ENCODE measurements at places on chromosomes 12 and 14.

DNA sequence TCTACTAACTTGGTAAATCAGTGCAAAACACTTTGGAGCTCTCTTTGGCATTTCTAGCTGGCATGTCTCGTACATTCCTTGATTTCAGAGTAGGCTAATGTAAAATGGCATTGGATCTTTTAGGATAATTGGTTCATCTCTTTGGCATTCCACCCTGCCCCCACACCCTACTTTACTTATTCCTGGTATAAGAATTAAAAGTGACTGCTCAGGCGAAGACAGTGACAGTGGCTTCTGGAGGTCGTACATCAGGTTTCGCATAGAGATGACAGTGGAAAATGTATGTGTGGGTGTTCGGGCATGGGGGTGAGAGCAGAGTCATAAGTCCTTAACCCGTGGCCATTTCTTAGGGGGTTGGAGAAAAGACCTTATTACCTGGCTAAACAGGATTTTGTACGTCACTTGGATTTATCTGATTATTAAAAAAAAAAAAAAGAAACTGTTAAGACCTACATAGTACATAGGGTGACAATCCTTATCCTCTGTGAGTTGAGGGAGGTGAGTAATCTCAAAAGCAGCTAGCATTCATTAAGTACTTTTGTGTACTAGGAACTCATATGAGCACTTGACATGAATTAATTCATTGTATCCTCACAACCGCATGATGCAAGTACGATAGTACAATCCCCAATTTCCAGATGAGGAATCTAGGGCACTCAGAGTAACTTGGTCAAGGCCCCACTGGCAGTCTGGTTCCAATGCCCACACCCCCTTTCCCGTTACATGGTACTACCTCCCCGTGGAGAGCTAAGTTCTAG, 22.4 kb upstream of the KCNK13 start:
- DNase-seq, result no peak

DNA sequence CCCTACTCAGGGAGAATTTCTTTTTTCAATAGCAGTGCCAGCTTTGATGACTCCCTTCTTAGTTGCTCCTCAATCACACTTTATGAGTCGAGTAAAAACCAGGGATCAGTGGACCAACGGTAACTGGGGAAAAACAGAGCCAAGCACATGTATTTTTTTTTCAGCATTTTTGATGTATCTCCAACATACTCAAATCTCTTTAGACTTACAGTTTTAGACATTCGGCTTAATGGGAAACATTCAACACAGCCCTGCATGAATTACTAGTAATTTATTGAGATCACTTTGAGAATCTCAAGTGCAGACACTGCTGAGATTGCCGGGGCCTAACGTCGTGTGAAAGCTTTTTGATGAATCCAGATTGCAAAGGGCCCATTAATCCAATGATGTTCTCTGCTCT, 306.7 kb downstream of the NUAK1 start:
- DNase-seq, result no peak

DNA sequence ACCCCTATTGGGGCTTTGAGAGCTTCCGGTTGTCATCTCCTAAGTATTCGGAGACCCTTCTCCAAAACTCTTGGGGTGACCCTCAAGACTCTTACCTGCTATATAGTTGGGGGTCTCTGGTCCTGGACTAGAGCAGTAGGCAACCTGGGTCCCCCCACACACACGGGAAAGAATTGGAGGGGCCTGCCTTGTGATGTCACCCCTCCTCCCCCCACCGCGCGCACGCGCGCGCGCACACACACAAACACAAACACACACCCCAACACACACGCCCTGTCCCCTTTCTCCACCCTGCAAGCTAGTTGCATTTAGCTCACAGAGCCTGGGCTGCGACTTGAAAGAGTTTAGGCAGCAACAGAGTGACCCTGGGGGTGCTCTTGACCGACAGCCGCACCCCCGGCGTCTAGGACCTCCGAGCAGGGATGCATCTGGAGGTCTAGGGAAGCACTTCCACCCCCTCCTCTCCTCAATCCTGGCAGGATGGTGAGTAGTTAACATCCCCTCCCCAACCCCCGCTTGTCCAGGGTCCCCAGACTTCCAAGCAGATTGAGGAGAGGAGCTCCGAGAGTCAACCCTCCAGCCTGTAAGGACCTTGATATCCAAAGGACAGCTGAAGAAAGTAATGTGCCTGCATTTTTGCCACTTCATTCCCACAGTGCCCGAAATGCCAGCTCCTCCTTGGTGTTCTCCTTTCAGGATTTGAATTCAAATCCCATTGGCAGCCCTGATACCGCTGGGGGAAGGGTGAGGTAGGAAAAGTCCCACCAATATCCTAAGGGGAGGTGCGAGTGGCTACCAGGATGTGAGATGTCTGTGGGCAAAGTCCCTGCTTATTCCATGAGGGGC, 1.4 kb upstream of the DNAJC14 start:
- DNase-seq, result no peak

DNA sequence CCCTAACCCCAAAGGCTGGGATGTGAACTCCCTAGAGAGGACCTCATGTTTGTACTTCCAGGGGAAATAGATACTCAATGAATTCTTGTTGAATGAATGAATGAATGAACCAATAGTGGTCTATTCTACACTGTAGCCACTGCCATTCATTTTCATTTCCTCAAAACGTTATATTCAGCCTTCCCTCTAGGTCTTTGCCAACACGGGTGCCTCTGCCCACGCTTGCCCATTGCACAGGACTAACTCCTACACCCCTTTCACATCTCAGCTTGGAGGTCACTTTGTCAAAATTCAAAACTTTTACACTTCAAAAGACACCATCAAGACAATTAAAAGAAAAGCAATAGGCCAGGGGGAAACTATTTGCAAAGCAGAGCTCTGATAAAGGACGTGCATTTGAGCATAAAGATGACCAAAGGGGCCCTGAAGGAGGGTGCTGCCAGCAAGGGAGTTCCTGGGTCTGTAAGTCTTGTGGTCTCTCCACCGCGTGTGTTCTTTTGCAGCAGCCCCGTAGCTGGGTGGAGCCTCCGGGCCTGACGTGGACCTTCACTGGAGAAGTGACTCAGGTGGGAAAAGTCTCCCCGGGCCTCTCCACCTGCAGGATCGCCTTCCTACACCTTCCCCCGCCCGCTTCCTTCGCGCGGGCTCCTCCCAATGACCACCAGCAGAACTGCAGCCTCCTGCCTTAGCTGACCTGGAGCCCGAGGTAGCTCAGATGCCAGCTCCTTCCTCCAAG, 31.5 kb downstream of the TMEM63C start:
- DNase-seq, result no peak

DNA sequence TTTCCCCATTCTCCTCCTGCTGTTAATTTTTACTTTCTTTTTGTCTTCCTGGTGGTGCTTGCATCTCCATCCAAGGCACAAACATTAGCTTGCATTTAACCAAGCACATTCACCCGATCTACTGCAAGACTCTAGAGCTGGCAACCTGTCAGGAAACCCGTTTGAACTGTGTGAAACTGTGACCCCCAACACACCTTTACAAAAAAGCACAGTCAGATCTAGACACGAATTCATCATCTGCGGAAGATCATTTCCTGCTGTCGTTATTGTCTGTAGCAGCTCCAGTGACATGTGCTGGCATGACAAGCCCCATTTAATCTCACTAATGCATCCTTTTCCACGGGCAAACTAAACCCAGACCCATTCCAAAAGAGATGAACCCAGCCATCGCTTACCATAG, 340.5 kb downstream of the VRK1 start:
- no peak for DNase-seq

GRCh38 chr14:33369041-33369440, 430.4 kb downstream of the NPAS3 start:
- DNase-seq, result no peak

DNA sequence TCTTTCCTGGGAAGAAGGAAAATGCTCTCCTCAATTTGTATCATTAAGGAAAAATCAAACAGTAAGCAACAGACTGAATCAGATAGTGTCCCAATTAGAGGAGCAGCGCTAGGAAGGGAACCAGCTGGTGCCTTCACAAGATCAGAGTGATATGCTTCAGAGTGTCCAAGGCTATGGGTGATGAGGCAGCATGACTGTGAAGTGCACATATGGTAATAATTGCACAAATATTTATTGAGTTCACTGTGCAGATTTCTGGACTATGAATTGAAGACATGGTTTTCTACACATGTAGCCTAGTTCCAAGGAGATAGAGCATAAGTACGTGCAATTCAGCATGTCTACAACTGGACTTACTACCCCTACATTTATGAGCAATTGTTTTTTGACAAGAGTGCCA, 78.8 kb upstream of the EVL start:
- DNase-seq, result no peak

DNA sequence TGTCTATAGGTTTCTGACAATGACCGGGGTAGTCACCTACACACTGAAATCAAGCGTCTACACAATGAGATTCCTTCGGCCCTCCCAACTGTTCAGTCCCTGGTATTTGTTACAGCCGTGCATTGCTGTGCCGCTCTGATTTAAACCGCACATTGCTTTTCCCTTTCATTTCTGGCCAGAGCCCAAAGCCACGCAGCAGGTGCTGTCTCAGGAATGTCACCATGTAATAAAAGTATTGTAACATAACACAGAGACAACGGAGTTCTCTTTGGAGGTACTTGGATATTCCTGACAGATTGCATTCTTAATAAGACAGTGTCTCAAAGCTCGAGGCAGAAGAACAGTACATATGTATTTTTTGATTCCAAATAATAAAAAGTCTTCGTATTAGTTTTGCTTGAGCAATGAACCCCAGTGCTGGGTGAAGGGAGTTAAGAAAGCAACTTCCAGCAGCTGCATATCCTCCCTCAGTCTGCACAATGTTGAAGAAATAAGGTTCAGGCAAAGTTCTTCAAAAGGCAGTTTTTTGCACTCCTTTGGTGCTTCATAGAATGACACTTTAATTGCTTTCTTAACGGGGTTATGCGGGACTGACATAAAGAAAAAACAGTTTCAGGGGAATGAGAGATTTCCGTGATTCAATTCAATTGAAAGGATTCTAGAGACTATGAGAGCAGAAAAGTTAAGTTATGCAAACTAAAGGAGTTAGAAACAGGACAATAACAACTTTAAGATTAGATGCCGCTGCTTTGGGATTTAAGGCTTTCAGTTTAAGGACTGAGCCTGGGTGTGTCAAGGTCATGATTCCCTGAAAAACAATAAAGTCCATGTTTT, 288.7 kb upstream of the FLRT2 start:
- no peak for DNase-seq

GRCh38 chr12:26576266-26576665, 256.7 kb downstream of the ITPR2 start:
- no peak for DNase-seq

GRCh38 chr12:104485651-104486362, 29.1 kb downstream of the CHST11 start:
- DNase-seq, result peak; percentile 65

DNA sequence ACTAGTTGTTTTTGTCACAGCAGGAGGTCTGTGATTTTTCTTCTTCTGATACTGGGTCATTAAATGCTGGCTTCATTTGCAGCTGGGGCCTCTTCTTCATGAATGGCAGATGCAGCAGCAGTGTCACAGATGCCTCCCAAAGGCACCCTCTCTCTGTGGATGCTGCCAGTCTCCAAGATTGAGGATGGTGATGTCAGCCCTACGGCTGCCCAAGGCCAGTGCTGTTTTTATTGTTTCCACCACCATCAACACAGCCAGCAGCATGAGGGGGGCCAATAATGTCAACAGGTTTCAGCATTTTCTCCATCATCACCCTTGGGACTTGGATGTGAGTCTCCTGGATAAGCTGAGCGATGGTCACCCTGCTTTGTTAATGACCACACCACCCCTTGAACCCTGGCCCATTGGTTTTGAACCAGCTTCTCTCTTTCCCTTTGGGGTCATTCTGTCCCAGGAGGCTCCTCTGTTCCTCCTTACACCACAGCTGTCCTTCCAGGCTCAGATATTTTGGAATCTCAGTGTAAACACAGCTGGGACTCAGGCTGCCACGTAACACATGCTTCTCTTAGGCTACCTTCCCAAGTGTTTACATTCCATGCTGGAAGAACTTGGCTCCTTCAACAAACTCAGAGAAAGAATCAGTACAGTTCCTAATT, 151.7 kb upstream of the DDHD1 start:
- DNase-seq, result no peak

GRCh38 chr14:79274641-79275291, 936.5 kb downstream of the DIO2 start:
- DNase-seq, result no peak

GRCh38 chr14:31921721-31922120, 155.4 kb upstream of the ARHGAP5 start:
- DNase-seq, result no peak

DNA sequence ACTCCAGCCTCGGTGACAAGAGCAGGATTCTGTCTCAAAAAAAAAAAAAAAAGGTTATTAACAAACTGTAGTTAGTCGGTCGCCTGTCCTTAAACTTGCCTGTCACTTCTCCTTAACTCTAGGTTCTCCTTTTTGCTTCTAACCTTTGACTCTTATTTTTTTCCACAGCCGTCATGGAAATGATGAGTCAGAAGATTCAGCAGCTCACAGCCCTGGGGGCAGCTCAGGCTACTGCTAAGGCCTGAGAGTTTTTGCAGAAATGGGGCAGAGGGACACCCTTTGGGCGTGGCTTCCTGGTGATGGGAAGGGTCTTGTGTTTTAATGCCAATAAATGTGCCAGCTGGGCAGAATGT, 418 bp upstream of the MYG1 start:
- DNase-seq, result no peak

DNA sequence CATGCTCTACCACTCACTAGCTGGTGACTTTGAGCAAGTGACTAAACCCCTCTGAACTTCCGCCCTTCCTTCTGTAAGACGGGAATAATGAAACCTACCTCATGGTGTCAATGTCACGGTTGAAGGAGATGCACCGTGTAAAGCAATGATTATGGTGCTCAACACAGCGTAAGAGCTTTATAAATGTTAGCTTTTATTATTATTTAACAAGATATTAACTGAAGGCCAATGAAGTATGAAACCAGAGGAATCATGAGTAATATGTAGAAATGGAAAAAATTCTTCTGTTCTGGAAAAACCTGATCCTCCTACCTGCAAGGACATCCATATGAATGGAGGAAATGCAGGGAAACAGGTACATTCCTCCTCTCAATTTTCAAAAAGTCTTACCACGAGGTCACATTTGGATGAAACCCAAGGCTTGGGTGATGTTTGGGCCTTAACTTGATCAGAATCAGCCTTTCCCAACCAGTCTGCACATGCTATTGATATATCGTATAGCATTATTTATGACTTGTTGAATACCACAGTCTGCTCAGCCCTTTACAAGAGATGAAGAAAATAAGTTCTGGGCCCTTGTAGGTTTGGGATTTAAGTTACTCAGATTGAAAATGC, 166.8 kb upstream of the TBX3 start:
- DNase-seq, result no peak
